ENCODE measurements at places on chromosomes 12 and 14.

- peak; percentile 65 for DNase-seq
Measured at GRCh38 chr14:61321385-61322010, at the start of gene PRKCH. PRKCH (plus strand) TSS chr14:61321579; CDS start chr14:61322102, 523 bp downstream.

GRCh38 chr12:106841510-106842302 lies 67.2 kb downstream of the RIC8B start:
- peak; percentile 59 for DNase-seq

DNA sequence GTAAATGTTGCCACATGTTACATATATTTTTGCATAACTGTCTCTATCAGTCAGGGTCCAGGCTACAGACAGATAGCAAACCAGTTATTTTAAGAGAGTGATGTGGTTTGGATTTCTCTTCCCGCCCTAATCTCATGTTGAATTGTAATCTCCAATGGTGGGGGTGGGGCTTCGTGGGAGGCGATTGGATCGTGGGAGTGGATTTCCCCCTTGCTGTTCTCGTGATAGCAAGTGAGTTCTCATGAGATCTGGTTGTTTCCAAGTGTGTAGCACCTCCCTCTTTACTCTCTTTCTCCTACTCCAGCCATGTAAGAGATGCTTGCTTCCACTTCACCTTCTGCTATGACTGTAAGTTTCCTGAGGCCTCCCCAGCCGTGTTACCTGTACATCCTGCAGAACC lies 704.2 kb upstream of the TBX3 start:
- DNase-seq = no peak

DNA sequence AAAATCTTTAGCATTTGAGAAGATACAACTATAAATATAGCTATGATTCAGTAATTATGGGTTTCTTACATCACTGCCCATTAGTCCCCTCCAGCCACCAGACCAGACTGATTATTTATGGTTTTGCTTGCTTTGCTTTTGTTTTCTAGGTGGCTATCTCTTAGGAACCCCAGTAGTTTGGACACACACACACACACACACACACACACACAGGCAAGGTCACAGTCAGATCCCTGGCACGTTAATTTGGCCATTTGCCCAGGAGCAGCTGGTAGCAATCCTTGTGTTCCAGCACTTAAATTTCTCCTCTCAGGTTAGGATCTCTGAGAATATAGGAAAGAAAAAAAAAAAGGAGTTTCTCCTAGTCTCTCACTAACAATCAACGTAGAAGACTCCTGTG lies 90.2 kb upstream of the RESF1 start:
- peak; percentile 46 for DNase-seq

GRCh38 chr12:39830852-39831520 lies 211.4 kb upstream of the ABCD2 start:
- DNase-seq = no peak

DNA sequence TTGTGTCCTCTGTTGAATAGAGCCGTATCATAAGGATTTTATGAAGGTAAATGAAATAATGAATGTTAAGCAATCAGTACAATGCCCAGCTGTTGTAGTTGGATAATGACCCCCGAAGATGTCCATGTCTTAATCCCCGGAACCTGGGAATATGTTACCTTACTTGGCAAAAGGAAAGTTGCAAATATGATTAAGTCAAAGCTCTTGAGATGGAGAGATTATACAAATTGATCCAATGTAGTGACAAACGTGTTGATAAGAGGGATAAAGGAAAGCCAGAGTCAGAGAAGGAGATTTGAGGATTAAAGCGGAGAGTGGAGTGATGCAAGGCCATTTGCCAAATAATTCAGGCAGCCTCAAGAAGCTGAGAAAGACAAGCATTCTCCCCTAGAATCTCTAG lies 19.2 kb upstream of the MGAT4C start:
- DNase-seq = no peak

- no peak for DNase-seq
Measured at GRCh38 chr12:1083151-1083888, 92.3 kb downstream of the ERC1 start.

GRCh38 chr12:102438047-102438826 lies 42.1 kb downstream of the IGF1 start:
- DNase-seq = no peak

DNA sequence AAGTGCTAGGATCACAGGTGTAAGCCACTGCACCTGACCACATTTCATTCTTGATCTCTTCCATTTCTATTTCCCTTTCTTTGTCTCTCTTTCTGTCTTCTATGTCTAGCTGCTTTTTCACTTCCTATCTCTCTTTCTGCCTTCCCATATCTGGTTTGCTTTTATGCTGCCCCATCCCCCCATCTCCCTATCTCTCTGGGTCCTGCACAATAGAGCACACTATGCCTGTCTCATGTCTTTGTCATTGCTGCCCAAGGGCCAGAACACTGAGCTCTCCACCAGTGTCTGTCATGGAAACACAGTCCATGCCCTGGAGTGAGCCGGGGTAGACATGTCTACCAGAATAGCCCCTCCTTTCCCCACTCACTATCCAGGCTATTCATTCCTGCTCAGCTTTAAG lies 12.3 kb upstream of the RARG start:
- no peak for DNase-seq

GRCh38 chr12:102638777-102639176 lies 158.4 kb upstream of the IGF1 start:
- no peak for DNase-seq

DNA sequence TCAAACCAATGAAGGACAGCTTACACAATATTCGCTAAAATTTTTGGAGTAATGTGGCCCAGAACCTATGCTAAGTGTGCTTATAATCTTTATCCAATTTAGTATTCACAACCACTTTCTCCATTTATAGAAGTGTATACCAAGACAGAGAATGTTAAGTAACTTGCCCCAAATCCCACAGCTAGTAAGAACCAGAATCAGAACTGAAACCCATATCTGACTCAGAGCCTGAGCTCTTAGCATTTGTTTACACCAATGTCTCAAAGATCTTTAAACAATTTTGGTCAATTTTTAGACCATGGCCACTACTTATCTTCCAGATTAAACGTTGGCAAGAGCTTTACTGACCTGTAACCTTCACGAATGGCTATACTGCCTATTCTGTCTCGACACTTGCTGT lies 53.0 kb downstream of the PAPLN start:
- DNase-seq = no peak

GRCh38 chr12:2336409-2336829 lies 283.6 kb downstream of the CACNA1C start:
- no peak for DNase-seq

GRCh38 chr14:99174081-99174769 lies 97.8 kb downstream of the BCL11B start:
- no peak for DNase-seq

GRCh38 chr14:93737634-93738033 lies 50.7 kb downstream of the PRIMA1 start:
- no peak for DNase-seq

DNA sequence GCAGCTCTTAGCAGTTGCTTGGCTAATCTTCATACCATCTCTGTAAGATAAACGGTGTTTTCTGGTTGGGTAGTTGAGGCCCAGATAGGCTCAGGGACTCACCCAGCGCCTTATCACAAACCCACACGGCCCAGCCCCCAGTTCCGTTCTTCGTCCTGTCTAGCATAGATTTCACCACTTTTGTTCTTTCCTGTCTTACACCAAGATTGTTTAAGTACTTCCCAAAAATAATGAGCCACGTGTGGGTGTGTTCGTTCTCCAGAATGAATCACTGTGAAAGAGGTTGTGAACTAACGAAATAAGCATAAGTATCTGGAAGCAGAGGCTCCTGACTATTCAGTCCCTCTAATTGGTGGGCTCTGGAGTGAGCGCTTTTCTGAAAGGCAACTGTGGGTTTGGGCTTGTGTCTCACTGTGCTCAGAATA lies 21.4 kb downstream of the ACVR1B start:
- no peak for DNase-seq

GRCh38 chr12:102816816-102817434 lies 100.1 kb downstream of the PAH start:
- peak; percentile 15 for DNase-seq

GRCh38 chr12:47822401-47822800 lies 2.7 kb upstream of the HDAC7 start:
- DNase-seq = no peak

- no peak for DNase-seq
Measured at GRCh38 chr14:85960756-85961155, 430.8 kb downstream of the FLRT2 start.

- DNase-seq = no peak
Measured at GRCh38 chr14:54562334-54562733, 4.6 kb upstream of the SAMD4A start.

GRCh38 chr14:22650960-22651521 lies 6.9 kb upstream of the OR6J1 start:
- no peak for DNase-seq

DNA sequence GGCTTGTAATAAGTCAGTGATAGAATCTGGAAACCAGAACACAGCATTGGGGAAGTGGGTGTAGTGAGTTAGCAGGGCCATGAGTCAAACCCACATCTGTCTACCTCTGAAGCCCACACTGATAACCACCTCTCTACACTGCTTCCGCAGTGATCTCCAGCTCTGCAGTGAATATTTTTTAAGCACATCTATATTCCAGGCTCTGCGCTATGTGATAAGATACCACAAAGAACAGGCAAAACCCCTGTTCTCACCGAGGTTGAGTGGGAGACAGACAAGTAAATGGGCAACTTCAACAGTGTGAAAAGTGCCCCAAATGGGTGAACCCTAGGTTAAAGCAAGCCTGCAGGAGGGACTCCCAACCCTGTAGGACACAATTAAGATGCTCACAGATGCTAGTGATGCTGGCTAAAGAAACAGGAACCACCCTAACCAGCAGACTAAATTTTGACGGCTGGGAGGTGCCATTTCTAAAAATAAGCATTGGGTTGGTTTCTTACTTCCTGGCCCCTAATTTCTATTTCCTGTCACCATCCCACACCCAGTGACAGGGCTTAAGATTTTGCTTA lies 375.0 kb downstream of the DPF3 start:
- DNase-seq = no peak

DNA sequence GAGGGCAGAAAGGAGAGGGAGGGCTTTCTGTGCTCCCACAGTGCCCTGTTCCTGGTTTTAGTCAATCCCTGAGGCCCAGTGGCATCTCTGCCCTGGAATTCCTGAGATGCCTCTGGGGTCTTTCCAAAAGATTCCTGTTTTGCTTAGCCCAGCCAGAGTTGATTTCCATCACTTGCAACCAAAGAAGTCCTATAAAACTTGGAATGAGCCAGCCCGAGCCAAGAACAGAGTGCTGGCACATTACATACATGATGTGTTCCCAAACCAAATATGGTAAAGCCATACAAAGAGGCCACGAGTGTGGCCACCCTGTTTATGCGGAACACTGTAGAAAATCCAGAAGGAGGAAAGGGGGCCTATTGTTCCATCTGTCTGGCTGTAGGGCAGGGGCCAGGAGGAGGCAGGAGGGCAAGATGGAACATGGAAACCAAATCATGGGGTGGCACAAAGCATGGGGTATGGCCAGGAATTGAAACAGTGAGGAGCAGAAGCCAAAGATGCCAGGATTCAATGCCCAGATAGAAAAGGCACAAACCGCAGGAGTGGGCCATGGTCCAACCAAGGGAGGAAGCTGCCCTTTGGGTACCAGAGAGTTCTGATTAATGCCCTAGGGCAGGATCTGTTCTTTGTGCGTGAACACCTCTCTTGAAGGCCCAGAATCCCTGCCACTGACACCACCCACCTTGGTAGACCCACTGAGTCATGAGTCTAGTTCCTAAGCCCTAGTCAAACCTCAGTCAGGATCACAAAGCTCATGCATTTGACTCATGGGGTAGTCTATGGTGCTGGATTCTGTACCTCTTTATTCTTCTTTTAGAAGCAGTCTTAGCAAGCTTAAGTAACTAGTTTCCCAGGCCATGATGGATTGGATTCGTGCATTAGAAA lies 75.2 kb downstream of the LRRC74A start:
- no peak for DNase-seq

GRCh38 chr12:91109148-91109564 lies 2.1 kb downstream of the LUM start:
- peak; percentile 62 for DNase-seq

GRCh38 chr12:39275846-39276245 lies 167.1 kb downstream of the KIF21A start:
- DNase-seq = no peak

- DNase-seq = no peak
Measured at GRCh38 chr14:74418031-74418430, 8.0 kb downstream of the SYNDIG1L start.
